Fibroblast of skin of left quadriceps (primary cell): ENCODE measurements at places on chromosomes 12 and 14.
A peak's percentile ranks its signal among the peaks of the same experiment; 100 is the strongest.

- peak; percentile 86 for DNase-seq
Measured at GRCh38 chr12:65695113-65695865, 129.0 kb upstream of the HMGA2 start.

DNA sequence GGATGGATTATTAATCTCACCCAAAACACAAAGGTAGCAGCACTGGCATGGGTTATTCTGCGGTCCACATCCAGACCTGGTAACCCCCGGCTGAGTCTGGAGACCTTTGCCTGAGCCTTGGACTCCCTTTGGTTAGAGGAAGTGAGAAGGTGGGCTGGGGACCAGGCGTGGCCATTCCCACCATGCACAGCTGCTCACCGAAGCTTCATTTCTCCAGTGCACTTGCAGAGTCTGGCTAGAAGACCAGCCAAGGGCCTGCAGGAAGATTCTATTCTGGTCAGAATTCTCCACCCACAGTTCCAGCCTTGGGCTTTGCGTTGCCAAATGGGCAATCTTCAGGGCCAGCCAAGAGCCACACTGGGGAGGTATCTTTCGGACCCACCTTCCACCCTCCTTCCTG lies 73.0 kb downstream of the LGMN start:
- DNase-seq, result no peak

GRCh38 chr14:99535448-99535847 lies 54.2 kb downstream of the CCNK start:
- no peak for DNase-seq

GRCh38 chr14:96146131-96146771 lies 58.4 kb upstream of the BDKRB2 start:
- DNase-seq, result peak; percentile 54

- DNase-seq, result no peak
Measured at GRCh38 chr12:83153177-83153576, 466.5 kb downstream of the TMTC2 start.

DNA sequence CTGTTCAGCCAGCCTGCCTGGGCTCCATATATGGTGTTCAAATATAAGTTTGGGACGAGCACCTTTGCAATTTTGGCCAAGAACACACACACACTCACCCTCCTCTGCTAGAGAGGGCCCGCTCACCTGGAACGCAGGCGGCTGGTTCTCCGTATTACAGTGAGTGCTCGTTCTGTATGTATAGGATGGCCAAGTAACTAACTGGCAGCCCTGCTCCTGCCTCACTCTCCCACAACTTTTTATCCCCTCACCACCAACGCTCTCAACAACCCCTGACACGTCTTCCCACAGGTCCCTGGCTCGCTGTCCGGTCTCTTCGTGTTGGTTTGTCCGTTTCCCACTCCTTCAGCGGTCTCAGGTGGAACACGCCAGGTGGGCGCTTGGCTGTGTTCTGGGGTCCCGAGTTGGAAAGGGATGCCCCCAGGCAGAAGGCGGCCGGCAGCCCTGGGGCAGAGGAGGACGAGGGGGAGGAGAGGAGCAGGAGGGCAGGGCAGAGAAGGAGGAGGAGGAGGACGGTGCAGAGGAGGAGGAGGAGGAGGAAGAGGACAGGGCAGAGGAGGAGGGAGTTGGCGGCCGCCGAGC lies 398 bp upstream of the MSRB3 start:
- DNase-seq, result no peak

GRCh38 chr14:27056586-27056985 lies 458.8 kb upstream of the NOVA1 start:
- no peak for DNase-seq

- DNase-seq, result no peak
Measured at GRCh38 chr14:103624860-103625259, 4.2 kb upstream of the KLC1 start.

DNA sequence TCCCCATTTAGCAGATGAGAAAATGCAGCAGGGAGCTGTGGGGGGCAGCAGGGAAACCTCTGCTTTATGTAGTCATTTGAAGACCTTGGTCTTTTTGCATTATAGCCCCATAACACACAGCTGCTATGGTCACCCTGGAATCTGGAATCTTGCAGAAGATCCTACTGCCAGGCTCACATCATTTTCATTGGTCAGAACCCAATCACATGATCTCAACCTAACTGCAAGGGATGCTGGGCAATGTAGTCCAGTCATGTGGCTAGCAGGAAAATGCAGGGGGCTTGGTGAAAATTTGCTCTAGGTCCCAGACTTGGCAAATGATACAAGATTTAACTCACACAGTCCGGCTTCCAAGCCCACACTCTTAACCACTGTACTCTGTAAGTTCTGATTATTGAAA lies 1028.7 kb downstream of the AACS start:
- DNase-seq, result no peak

- DNase-seq, result no peak
Measured at GRCh38 chr12:113899561-113900471, 66.3 kb downstream of the RBM19 start.

DNA sequence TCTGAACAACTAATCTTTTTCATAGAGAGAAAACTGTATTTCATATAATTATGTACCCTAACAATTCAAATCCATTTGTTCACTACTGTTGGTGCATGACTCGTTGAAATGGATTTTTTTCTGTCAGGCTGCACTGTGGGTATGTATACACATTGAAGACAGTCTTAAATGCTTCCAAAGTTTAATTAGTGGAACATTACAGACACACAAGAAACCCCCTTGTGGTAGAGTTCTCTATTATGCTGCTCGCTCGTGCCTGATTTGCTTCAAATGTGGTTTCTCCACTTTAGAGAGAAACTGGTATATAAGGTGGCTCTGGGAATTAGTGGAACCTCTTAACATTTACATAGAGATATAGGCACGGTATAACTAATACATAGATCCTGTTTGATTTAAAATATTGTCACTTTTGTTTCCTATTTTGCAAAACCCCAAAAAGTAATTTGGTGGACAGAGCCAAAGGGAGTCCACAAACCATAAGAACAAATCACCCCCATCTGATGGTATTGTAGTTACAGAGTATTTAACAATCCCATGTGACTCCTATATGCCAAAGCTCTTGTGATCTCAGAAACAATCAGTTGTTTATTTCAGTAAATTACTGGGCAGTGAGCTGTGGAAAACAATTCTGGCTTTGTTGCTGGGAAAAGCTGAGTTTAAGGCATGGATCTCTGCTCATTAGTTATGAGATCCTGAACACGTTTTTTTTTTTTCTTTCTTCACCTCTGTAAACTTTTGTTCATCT lies 159.5 kb downstream of the BRMS1L start:
- no peak for DNase-seq

DNA sequence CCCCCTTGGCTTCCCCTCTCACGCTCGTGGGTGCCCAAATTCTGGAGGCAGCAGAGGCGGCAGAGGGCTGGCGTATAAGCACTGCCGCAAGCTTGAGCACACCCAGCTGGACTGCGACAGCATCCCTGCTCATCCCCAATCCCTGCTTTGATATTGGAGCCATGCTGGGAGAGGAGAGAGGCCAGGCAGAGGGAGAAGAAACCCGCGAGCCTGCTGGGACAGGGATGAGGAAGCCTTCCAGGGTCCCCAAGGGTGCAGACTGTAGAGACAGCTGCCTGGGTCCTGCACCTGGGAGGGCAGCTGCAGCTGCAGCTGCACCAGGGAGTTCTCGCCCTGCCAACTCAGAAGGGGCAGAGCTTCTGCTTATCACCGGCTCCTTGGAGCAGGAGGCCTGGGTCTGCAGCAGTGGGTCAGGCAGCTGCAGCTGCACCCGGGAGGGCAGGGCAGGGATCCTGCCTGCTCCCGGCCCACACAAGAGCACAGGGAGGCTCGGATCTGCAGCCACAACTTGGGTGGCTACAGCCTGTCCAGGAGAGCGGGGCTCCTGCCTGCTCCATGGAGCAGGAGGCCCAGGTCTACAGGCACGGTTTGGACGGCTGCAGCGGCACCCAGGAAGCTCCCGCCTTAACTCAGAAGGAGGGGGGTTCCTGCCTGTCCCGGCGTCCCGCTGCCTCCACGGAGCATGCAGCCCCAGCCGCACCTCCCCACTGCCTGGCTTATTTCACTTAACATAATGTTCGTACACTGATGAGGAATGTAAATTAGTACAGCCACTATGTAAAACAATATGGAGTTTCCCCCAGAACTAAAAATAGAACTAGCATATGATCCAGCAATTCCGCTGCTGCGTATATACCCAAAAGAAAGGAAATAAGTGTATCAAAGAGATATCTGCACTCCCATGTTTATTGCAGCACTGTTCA lies 60.4 kb upstream of the SGPP1 start:
- no peak for DNase-seq

DNA sequence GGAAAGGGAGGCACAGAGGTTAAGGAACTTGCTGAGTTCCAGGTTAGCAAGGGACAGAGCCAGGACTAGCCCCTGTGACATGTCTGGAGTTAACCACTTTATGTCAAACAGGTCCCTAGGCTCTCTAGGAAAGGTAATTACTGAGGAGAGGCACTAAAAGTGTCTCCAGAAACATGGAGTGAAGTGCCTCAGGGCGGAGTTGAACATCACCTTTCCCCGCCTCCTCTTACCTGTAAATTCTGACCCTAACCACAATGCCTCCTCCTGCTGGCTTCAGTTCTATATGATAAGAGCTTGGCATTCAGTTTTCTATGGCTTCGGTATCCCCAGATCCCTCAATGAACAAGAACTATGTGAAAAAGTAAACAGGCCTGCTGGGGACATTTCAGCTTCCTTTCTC lies 18.1 kb downstream of the RPH3A start:
- DNase-seq, result no peak

DNA sequence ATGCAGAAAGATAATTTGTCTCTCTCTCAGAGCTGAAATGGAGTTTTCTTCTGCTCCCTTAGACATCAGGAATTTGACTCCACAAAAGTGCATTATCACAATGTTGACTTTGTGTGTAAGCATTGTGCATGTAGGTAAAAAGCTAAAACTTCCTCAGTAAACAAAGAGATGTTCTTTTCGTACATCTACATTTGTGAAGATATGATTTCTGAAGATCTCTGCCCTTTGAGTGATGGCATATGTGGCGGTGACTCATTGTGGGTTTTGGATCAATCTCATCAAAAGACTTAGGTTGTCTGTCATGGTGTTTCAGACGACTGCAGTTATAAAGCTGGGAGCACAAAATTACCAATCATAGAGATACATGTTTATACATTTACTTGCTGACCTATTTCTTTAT lies 411.4 kb upstream of the LMO3 start:
- DNase-seq, result no peak

GRCh38 chr12:76219806-76220205 lies 128.4 kb downstream of the BBS10 start:
- no peak for DNase-seq

DNA sequence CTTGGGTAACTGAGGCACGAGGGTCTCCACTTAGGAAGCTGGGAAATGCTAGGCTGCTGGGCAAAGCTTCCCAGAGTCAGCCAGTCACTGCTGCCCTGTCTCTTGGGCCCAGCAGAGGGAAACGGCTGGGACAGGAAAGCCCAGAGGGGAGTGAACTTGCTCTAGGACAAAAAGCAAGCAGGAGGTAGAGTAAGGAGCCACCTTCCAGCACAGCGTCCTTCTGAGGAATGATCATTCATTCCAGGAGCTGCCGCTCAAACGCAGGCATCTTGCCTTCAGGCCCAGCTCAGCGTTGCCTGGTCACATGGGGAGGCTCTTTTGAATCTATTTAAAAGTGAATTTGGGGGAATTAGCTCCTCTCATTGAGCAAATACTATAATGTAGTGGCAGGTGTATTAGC lies 118.6 kb downstream of the CRACR2A start:
- no peak for DNase-seq

- DNase-seq, result no peak
Measured at GRCh38 chr12:105574056-105574715, 243.7 kb downstream of the C12orf75 start.

GRCh38 chr14:98236314-98236713 lies 1035.7 kb downstream of the BCL11B start:
- no peak for DNase-seq

- DNase-seq, result peak; percentile 51
Measured at GRCh38 chr12:1318327-1319031, 275.9 kb downstream of the FBXL14 start.

DNA sequence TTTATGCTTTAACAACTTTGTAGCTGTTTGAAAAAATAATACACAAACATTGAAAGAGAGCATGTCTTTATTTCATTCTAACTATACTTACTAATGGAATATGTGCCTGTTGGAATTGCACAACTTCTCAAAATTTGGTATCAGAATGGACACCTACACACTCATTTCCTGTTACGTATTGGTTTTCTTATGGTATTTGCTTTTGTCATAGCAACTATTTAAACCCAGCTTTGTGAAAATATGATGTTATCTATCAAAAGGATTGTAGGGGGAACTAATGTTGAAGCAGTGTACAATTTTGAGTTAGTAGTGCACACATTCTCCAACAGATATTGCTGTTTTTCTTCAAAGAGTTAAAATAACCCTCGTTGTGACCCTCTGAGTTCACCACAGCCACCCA lies 52.6 kb downstream of the RBMS2 start:
- DNase-seq, result no peak

DNA sequence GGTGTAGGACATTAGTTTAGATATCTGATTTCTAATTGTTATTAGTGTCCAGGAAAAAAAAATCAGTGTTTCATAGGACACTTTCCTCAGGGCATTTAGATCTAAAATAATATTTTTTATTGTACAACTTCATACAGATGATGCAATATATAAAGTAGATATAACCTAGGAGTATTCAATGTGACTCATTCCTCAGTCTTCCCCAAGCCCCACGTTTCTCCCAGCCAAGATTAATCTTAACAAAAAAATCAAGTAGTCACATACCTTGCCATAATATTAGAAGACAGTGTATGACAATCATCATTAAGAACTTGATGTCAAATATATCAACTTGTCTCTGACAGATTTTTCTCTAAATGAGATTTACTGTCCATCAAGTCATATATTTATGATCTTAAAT lies 37.1 kb downstream of the PPFIA2 start:
- DNase-seq, result no peak

DNA sequence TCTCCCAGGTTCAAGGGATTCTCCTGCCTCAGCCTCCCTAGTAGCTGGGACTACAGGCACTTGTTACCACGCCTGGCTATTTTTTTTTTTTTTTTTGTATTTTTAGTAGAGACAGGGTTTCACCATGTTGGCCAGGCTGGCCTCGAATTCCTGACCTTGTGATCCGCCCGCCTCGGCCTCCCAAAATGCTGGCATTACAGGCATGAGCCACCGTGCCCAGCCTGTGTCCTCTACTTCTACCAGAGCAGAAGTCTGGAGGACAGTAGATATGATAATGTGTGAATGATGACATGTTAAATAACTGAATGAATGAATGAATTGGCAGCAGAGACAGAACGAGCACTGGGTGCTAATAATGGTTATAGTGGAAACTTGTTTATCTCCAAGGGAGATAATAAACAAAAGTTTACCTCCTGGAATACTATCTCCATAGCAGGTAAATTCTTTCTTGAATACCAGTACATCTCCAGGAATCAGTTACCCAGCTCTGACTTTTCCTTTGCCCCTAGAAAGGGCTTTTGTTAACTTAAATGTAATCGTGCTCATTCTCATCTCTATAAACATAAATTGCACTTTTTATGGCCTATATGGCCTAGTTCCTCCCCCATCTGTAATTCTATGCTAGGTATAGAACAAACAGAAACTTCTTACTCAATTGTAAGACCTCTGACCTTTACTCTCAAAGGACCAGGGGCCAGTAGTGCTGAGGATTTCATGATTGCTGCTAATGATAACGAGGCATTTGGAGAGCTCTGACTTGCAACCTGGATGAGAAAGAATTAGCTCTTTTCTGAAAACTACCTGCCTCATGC lies 7.2 kb upstream of the LGALS3 start:
- no peak for DNase-seq

- no peak for DNase-seq
Measured at GRCh38 chr12:46230983-46231382, 37.9 kb downstream of the SLC38A1 start.

- no peak for DNase-seq
Measured at GRCh38 chr14:52095336-52095735, 26.5 kb upstream of the NID2 start.

GRCh38 chr14:24362241-24362960 lies 5.6 kb upstream of the NFATC4 start:
- peak; percentile 63 for DNase-seq
